CD8-positive, alpha-beta memory T cell (primary cell): ENCODE measurements at places on chromosomes 6 and 20.

DNA sequence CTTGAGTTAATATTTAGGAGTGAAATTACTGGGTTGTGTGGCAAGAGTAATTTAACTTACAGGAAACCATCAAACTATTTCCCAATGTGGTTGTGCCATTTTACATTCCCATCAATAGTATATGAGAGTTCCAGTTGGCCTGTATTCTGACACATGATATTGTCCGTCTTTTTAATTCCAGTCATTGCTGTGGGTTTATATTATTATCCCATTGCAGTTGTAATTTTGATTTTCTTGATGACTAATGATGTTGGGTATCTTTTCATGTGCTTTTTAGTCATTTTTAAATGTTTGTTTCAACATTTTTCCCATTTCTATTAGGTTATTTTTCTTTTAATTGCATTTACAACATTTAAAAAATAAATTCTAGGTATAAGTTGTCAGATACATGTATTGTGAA lies 614.0 kb downstream of the UTRN start:
- DNase-seq: no peak

DNA sequence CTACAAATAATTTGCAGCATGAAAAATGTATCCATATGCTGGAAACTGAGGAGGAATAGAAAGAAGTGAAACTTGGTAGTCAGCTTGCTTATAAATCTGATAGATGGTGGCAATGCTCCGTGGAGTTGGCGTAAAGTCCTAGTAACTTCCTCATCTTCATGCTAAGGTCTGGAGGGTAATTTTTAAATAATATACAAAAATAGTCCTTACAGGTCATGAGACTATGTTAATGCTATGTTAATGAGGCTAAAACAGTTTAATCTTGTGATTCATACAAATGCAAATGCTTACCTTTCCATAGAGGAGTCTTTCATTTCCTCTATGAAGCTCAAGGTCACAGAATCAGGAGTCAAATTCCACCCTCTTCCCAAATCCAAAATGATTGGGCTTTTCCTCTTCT lies 9.4 kb upstream of the CRIP3 start:
- DNase-seq: no peak

DNA sequence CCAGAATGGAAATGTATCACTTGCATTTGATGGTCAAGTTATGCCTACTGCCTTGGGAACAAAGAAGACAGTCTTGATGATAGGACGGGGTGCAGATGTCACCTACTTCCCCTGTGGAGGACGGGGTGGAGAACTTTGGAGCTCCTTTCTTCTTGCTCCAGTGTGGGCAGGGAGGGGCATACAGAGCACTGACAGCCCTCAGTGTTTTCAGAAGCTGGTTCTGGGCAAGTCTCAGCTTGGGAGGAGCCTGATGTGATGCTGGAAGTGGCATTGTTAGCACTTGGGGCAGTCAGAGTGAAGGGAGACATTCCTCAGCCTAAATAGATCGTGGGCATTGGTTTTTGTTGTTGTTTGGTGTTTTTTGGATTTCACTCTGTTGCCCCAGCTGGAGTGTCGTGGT lies 59.7 kb downstream of the SYNJ2 start:
- DNase-seq: no peak

- no peak for DNase-seq
These were observed 14.7 kb downstream of the DSE start for GRCh38 chr6:116385459-116385802.

DNA sequence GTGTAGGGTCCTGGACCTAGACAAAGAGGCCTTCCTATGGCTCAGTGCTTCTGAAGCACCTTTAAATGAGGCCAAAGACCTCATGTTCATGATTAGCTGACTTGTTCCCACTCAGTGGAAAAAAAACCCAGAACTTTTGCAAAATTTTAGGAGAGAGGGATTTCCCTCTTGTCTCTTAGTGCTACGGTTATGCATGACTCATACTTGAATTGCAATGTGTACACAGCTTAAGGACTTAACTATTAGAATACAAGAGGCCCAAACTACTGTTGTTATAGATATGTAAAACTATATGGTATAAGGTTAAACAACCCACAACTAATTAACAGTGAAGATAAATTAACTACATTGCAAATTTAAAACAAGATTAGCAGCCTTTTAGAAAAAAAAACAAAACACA lies 32.3 kb upstream of the HLA-A start:
- no peak for DNase-seq

DNA sequence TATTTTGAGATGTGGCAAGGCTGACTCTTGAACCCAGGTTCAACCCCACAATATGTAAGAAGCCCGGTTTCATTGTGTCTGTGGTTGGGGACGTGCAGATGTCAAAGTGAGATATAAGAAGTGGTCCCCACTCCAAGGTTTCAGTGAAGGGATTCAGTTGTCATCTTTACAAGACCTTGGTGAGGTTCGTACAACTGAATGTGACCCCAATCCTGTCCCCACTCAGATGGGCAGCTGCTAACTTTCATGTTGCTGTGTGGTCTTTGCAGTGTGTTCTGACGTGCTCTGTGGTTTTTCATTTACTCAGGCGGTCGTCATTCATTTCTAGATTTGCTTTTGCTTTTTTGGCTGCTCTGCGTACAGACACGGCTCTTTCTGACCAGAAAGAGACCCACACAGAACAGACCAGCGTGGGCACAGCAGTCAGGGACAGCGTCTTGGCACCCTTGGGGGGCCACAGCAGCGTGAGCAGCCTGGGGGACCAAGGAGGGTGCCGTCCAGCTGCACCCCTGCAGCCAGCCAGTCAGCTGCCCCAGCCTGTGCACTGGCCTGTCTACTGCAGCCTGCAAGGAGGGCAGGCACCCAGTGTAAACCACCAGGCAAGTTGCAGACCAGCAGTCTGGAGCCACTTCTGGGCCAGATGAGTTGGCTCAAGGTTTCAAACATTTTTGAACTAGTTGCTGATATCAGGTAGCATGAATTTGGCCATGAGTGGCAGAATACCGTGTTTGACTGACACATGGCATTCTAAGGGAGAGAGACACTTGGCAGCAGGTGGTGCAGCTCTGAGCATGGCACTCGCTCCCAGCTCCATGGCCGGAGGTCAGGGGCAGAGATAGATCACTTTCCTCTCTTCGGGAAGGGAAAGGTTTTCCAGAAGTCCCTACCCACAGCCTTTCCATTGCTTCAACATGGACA lies 49.4 kb upstream of the IRF4 start:
- DNase-seq: no peak

GRCh38 chr6:90175627-90176538 lies 120.8 kb downstream of the BACH2 start:
- DNase-seq: no peak

DNA sequence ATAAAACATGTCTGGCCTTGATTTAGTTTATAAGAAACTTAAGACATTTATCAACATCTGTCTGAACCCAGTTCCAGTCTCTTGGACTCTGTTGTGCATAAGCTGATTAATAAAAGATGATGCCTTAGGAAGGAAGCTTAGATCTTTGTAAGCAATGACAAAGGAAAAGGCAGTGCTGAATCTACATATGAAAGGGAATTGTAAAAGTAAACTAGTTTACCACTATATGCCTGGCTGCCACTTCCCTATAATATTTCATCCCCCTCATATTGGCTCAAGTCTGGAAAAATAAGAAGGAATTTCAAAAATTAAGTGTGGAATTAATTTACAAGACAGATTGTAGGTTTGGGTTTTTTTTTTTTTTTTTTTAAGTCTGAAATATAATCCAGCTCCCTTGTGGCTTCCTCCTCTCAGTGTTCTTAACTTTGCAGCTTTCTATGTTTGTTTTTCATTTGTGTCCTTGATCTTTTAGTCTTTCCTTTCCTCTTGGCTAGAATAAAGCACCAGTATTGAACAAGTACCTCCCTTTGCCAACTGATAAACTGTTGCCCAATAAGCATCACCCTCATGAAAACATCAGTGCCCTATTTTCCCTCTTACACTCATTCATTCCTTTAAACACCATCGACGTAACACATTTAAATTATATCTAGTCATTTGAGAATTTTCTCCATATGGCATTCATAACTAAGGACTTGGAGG lies 146.7 kb upstream of the TBX18 start:
- no peak for DNase-seq

GRCh38 chr6:137309078-137309762 lies 90.0 kb upstream of the IFNGR1 start:
- DNase-seq: peak; percentile 48
